ENCODE measurements at places on chromosomes 12 and 14.

DNA sequence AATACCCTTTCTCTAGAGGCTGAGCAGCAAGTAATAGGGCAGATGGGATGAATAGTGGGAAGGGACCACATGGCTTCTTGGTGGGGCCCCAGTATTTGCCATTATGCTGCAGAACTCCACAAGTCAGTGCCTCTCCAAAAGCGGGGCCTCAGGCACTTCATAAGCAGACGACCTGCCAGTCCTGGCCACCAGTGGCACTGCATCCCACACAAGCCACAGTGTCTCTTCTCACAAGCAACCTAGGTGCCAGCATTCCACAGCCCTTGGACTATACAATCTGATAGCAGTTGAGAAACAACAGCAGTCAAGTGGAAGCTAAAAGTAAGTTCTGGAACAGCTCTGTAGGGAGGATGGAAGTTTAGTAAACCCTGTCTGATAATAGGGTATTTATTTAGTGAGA, 4.2 kb upstream of the SLC8A3 start:
- no peak for DNase-seq

DNA sequence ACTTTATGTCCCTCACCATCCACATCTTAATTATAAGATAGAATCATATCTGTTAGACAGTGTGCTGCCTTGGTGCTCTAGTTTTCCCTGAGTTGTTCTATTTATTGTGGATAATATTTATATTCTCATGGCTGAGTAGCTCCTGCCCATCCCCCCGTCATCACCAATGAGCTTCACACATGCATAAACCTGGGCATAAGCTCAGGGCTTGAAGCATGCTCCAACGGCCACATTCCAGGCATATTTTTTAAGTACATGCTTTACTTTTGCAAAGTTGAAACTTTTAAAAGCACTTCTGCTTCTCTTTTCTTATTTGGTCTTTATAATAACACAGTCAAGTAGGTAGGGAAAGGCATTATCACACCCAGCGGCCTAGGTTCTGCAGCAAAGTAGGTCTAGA, 3.4 kb upstream of the FBXO34 start:
- DNase-seq, result no peak

DNA sequence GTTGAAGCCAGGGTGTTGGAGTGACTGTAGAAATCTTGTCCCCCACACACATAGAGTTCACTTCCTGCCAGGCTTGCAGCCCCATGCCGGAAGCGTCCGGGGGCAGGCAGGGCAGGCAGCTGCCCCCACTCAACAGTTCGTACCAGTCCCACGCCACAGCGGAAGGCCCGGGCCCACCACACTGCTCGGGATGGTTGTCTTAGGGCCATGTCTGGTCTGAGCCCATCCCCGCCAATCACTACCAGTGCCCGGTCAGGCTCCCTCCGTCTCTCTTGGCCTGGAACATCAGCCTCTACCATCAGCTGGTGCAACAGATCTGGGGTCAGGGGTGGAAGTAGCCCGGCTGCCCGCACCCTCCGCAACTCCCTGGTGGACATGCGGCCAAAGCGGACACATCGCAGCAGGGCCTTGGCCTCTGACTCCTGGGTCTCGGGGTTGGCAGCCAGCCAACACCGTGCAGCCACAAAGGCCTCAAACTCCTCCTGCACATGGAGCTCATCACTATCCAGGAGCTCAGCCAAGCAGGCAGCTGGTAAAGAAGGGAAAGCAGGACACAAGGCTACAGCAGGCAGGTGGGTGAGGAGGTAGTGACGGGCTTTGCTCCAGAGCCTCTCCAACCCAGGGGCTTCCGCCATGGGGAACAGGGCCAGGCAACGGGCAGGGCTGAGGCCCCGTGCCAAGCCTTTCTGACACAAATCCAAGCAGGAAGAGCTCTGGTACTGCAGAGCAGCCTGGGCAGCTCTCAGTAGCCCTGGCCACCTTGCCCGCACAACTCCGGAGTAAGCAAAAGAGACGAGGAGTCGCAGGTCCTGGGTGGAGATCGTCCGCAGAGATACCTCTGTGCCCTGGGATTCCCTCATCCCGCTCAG, 5.9 kb downstream of the KLHL33 start:
- no peak for DNase-seq

DNA sequence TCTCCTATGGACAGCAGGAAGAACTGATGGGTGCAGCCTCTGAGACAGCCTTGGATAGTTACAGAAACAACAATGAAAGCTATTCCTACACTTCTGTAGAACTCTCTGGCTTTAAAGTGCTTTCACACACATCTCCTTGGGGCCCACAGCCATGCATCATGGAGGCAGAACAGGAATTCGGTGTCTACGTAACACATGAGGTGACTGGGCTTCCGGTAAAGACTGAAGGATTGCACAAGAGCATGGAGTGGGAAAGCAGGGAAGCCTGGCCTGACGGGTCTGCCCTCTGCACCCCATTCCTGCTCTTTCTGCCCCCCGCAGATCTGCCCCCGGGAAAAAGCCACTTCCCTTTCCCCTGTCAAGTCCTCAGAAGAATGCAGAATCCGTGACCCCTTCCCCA, 82.6 kb downstream of the VWF start:
- no peak for DNase-seq

DNA sequence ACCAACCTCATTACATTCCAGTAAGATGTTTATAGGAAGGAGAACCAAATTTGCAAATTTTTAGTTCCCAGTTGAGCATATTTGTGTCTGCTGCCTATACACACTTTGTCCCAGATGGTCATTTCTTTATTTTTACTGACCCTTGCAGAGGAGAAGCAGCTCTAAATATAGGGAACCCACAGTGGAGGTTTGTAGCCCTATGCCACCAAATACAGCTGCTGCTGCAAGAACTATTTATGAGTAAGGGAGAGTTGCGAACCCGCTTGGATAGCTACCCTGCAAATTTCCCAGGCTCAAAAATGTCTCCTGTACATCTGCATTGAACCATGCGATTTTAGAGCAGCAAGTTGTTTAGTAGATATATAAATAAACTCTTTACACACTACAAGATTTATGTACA, 48.2 kb downstream of the NAV3 start:
- DNase-seq, result no peak

GRCh38 chr12:16282978-16283377, 5.5 kb upstream of the SLC15A5 start:
- DNase-seq, result no peak

GRCh38 chr14:89507521-89507920, 90.5 kb upstream of the FOXN3 start:
- peak; percentile 80 for DNase-seq

- DNase-seq, result no peak
These were observed 456.9 kb downstream of the NRXN3 start for GRCh38 chr14:78627114-78627513.

- no peak for DNase-seq
These were observed 152.2 kb upstream of the PARP11 start for GRCh38 chr12:4025181-4026019.

GRCh38 chr14:31307618-31308017, 100.0 kb upstream of the HECTD1 start:
- DNase-seq, result no peak

- DNase-seq, result peak; percentile 92
These were observed 16.4 kb downstream of the LRCOL1 start for GRCh38 chr12:132593938-132594358.

- no peak for DNase-seq
These were observed 293.2 kb downstream of the PAWR start for GRCh38 chr12:79397609-79398008.

GRCh38 chr14:61699027-61699426, 3.7 kb downstream of the HIF1A start:
- DNase-seq, result peak; percentile 57

GRCh38 chr12:118637767-118638370, 261.5 kb downstream of the SUDS3 start:
- no peak for DNase-seq

GRCh38 chr12:6533653-6533922, 729 bp upstream of the GAPDH start:
- no peak for DNase-seq

- DNase-seq, result no peak
These were observed 76.3 kb upstream of the RIN3 start for GRCh38 chr14:92437309-92437708.

GRCh38 chr14:102828151-102828550, 50.9 kb downstream of the TRAF3 start:
- DNase-seq, result no peak

GRCh38 chr12:27511031-27511722, 12.8 kb upstream of the PPFIBP1 start:
- no peak for DNase-seq

GRCh38 chr14:83992857-83993256, 1537.1 kb upstream of the FLRT2 start:
- DNase-seq, result peak; percentile 30

DNA sequence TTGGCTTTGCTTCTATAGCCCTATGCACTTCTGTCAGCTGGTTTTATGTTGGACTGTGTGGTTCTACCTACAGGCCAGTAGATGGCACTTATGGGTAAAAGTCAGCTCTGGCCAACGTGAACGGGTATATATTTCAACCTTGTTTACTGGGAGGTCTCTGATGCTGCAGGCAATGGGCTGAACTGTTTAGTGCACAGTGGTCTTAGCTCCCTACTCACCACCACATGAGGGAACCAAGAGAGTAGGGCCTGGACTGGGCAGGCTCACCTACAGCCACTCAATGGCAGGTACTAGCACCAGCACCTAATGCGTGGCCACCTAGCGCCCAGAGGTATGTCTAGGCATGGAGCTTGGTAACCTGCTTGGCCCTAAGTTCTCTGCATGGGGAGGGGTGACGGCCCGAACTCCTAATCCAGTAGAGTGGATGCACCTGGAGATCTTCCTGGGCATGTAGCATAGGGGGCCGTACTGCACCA, 481.8 kb downstream of the TMEM117 start:
- DNase-seq, result peak; percentile 29

- no peak for DNase-seq
These were observed 90.9 kb downstream of the NEDD1 start for GRCh38 chr12:96997797-96998484.

Data from LHCN-M2 (cell line).